ENCODE measurements at places on chromosomes 2 and 18. TPM values are rescaled to one million over a fixed set of nuclear protein-coding genes. Genes with fewer than 3 reads are reported as not detected.

DNA sequence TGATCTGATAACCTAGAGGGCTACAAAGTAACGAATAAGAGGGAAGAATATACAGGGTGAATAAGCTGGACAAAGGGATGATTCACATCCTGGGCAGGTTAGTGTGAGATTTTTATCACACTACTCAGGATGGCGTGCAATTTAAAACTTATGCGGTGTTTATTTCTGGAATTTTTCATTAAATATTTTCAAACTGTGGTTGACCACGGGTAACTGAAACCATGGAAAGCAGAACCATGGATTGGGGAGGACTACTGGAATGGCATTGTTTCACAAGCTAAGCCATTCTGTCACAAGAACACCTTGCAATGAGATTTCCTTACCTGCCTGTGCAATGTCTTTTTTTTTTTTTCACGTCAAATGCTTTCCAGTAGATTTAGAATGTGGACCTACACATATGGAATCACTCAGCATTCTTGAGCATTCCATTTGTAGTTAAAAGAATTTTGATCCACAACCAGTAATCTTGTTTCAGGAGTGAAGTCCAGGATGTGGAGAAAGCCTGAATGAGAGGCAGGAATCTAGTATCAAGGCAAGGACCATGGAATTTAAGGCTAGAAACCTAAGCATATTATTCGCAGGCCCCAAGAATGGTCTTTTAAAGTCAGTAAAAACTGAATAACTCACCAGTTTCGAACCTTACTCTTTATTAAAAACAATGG lies 8.0 kb upstream of the CDK15 start:
- DNase-seq, result no peak

GRCh38 chr2:65026704-65027464 lies 29.3 kb upstream of the CEP68 start:
- no peak for DNase-seq

DNA sequence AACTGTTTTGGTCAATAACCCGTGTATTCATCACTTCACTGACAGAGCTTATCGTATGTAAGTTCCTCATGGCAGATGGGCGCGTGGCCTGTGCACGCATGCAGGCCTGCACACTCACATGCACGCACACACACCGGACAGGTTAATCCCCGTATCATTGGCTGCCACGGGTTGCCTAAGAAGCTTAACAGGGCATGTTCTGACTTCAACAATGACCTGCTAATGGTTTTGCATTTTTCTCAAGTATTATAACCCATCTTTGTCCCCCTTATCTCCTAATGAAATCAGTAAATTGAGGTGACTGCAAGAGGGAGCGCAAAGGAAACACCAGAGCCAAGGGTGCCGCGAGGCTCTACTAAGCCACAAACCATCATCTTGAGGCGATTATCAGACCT lies 399.0 kb upstream of the ID2 start:
- DNase-seq, result no peak

GRCh38 chr18:59694824-59695223 lies 2.4 kb downstream of the CCBE1 start:
- no peak for DNase-seq

DNA sequence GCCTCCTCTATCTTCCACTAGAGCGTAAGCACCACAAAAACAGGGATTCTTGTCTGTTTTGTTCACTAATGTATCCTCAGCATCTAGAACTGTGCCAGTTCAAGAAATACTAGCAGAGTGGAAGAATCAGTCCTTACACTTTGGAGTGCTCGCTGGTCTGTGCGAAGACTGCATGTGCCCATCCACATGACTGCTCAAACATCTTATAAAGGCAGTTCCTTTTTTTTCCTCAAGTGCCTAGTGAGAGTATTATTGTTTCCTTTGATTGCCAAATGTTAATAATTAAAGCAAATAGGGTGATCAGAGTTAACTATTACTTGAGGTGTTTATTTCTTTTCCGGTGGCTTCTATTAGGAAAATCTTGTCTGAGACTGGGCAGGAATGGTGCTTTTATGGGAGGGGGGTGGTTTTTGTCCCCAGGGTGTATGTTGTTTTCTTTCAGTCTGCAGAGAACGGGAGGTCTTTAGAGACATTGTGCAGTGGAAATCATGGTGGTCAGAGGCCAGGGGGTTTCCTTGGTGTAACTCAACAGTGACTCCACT lies 45.6 kb upstream of the ITGB6 start:
- DNase-seq, result no peak

ADCYAP1 gene
- not detected for total RNA-seq

ADD2 gene
- 20.9 TPM for total RNA-seq

SMAD4 gene
- 105 TPM for total RNA-seq

ABCB11 gene
- total RNA-seq, result 0.28 TPM

All from activated naive CD8-positive, alpha-beta T cell treated with anti-CD3 and anti-CD28 coated beads, Interleukin-2, amount 10 ng/mL, durations not matched to agents 7 days and 5 days (primary cell).